PC-3 (cell line): ENCODE measurements at places on chromosomes 4 and X.

DNA sequence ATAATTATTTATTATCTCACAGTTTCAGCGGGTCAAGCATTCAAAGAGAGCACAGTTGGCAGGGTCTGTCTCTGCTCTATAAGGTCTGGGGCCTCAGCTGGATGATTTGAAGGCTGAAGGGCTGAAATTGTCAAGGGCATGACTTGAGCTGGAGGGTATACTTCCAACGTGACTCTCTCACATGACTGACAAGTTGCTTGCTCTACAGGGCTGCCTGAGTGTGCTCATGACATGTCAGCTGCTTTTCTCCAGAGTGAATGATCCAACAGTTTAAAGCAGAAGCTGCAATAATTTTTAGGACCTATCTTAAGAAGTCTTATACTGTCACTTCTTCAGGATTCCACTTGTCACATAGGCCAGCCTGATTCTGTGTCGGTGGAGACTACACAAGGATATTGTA is 51.2 kb downstream of the TIGD2 start:
- DNase-seq, result no peak

DNA sequence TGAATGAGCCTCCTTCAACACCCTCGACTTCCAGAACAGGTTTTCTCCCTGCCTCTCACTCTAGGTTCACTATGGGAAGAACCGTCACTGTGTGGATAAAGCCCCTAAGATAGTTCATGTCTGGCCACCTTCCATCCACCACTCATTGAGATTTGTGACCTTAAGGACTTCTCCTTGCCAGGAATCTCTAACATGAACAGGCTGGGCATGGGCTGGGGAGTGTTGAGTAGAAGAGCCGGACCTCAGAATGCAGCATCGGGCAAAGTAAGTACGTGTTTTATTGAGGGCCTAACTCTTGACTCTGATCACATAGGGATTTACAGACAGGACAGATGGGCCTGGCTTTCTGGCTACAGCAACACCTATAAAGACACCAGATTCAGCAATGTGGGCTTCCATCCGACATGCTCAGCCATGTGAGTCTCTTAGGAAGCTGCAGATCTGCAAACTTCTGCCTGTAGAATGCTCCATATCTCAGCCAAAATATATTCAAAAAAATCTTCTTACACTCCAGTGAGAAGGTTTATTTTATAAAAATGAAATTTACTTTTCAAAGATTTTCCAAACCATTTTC is 26.4 kb upstream of the TRIM60 start:
- DNase-seq, result no peak

DNA sequence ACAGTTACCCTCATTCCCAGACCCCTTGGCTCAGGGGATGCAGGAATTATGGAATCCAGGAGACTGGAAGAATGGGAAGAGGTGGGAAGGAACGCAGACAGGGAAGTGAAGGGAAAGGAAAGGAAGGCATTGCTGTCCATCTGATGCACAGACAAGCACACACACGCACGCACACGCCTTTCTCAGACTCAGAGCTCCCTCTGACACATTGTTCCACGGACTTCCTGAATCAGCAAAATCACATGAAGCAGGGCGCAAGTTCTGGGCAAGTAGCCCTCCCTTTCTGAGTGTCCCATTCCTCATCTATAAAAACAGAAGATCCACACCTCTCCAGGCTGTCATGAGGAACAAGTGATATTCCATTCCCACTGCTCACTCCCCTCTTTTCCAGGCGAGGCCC is 13.2 kb downstream of the IQSEC2 start:
- no peak for DNase-seq

GRCh38 chr4:4750187-4750586 is 109.3 kb upstream of the MSX1 start:
- DNase-seq, result no peak

DNA sequence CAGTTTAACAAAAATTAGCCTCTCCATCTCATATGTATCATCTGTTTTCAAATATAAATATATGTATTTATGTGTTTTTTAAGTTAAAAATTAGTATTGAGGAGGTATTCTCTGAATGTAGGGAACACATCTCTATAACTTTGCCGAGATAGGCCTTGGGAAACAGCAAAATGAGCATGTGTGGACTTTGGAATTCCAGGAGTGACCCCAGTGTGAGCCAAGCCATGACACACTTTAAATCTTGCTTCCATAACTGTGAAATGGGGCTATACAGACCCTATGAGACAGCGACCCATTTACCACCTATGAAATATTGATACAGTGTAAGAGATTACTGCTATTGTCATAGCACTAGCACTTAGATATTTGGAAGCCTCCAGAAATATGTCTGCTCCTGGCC is 58.8 kb downstream of the FRMPD4 start:
- DNase-seq, result no peak

DNA sequence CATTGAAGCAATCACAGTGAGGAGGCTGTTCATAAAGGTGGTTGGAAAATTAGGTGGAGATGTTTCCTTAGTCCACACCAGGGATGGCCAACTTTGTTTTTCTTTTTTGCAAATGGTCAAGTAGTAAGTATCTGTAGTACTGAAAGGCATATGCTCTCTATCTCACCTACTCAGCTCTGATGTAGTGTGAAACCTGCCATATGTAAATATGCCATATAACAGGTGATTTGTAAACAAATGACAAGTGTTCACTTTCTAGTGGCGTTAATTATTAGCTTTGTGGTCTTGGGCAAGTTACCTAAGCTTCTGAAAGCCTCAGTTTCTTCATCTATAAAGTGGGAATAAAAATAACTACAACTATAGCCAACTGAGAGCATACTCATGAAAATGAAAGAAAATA is 421.4 kb upstream of the LCORL start:
- DNase-seq, result no peak

- DNase-seq, result no peak
Observed at GRCh38 chrX:9088896-9089295, 55.0 kb upstream of the FAM9B start.
